ENCODE measurements at places on chromosomes 2 and 18. TPM values are rescaled to one million over a fixed set of nuclear protein-coding genes. Genes with fewer than 3 reads are reported as not detected.

The AMER3 gene
- total RNA-seq, result not detected

The MAB21L4 gene
- 19.3 TPM for total RNA-seq

The EVA1A gene
- total RNA-seq, result 84.3 TPM

The ZNF396 gene
- 1.2 TPM for total RNA-seq

The SPEG gene
- 1.5 TPM for total RNA-seq

The PRSS56 gene
- not detected for total RNA-seq

The TOGARAM2 gene
- 0.78 TPM for total RNA-seq

The RFX8 gene
- not detected for total RNA-seq

The ALLC gene
- total RNA-seq, result 0.20 TPM

The LRATD1 gene
- 1.6 TPM for total RNA-seq

- no peak for DNase-seq
Observed at GRCh38 chr18:74652392-74652988, 54.8 kb downstream of the ZNF407 start.

DNA sequence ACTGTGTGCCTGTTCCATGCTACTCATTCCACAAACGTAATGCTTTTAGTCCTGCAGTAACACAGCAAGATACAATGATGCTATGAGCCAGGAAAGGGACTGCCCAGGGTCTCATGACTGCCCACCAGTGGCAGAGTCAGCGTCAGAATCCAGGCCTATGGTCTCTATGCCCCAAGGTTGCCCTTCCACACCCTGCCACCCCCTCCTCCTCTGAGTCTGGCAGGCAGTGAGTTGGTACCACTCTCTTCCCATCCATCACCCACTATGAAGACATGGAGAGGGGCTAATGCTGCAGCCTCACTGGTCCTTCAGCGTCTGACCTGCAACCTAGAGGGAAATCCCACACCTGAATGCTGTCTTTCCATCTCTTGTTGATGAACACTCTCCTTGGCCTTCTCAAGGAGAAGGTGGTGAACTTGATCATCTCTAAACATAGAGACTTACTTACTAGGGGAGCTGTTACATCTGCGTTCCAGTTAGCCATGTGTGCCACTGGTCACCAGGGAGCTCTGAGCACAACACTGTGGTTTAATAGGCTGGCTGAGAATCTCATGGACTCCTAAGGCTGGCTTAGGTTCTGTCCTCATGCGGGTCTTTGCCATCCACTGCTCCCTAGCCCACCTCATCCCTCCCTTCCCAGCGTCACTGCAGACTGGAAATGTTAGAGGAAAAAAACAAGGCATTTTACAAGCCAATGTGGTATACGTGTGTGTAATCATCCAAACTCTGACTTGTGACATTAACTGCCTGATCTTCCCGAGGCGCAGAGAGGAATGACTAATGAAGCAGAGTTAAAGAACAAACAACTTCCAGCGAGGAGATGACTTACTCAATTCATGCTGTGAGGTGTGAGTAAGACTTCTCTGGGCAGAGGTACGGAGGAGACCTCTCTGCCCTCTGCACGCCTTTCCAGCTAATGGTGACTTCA lies 28.8 kb downstream of the STEAP3 start:
- peak; percentile 26 for DNase-seq

DNA sequence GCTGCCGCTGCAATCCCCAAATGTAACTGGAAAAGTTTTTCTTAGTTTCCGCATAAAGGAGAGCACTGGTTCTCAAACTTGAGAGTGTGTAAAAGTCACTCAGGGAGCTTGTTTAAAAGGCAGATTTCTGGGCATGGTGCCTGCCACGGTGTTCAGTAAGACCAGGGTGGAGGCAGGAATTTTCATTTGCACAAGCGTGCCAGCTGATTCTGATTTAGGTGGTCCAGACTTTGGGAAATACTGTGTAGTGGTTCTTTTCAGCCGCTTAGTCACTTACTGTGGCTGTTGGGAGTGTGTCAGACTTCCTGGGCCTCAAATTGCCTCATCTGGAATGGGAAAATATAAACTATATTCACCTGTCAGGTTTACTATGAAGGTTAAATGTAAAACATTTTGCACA lies 788 bp downstream of the ARMC9 start:
- no peak for DNase-seq

DNA sequence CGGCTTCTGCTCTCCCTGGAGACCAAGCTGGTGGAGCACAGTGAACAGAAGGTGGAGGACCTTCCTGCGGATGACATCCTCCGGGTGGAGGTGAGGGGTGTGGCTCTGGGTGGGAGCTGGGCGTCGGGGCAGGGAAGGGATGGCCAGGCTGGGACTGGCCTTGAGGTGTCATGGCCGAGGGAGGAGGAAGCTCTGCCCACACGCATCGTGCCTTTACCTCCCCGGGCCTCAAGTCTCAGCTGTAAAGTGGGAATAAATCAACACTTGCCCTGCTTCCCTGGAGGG lies 98.2 kb downstream of the DYSF start:
- no peak for DNase-seq

DNA sequence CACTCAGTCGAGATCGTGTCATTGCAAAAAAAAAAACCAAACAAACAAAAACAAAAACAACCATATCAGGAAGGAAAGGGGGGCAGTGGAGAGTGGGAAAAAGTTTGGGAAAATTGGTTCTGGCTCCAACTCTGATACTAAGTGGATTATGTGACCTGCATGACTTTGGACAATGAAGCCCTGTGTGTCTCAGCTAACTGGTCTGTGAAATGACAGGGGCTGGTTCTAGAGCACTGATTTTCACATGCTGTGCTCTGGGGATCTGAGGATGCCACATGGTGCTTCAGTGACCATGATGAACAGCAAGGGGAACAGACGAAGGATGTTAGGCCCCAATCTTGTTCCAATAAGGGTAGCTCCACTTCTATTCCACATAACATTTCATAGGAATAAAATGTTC lies 157.4 kb upstream of the DNMT3A start:
- DNase-seq, result no peak

- no peak for DNase-seq
Observed at GRCh38 chr2:156164091-156164720, 168.3 kb downstream of the NR4A2 start.

DNA sequence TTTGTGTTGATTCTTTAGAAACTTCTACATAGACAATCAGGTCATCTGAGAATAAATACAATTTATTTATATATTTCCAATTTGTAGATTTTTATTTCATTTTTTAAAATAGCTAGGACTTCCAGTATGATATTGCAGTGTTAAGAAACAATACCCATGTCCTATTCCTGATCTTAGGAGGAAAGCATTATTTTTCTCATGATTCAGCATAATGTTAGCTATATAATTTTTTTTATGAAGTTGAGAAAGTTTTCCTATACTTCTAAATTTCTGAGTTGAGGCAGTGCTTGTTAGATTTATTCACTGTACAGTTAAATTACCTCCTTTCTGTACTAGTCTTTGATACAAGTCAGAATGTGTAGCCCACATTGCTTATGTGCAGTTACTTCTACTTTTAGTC lies 595.7 kb upstream of the HS6ST1 start:
- DNase-seq, result no peak

- DNase-seq, result no peak
Observed at GRCh38 chr2:103445347-103445746, 683.5 kb downstream of the TMEM182 start.

GRCh38 chr2:200662727-200663126 lies 76.9 kb downstream of the AOX1 start:
- DNase-seq, result no peak

GRCh38 chr2:147521936-147522335 lies 322.9 kb upstream of the ACVR2A start:
- no peak for DNase-seq

GRCh38 chr2:134244587-134244986 lies 9.3 kb upstream of the MGAT5 start:
- DNase-seq, result no peak

DNA sequence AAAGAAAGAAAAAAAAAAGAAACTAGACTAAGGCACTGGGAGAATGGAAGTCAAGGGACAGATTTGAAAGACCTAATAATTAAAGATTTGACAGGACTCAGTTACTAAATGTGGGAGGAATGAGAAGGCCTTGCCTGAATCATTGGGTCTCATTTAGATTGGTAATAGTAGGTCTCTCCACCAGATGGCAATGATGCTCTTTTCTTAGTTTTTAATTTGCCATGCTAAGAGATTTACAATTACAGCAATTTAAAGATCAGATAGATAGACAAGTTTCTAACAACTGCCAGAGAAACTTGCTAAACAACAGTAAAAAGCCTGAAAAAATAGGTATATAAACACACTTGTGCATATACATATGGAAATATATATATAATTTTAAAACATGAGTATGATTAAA lies 153.0 kb downstream of the TMEM247 start:
- no peak for DNase-seq

- no peak for DNase-seq
Observed at GRCh38 chr2:99867770-99868169, 274.6 kb downstream of the AFF3 start.

DNA sequence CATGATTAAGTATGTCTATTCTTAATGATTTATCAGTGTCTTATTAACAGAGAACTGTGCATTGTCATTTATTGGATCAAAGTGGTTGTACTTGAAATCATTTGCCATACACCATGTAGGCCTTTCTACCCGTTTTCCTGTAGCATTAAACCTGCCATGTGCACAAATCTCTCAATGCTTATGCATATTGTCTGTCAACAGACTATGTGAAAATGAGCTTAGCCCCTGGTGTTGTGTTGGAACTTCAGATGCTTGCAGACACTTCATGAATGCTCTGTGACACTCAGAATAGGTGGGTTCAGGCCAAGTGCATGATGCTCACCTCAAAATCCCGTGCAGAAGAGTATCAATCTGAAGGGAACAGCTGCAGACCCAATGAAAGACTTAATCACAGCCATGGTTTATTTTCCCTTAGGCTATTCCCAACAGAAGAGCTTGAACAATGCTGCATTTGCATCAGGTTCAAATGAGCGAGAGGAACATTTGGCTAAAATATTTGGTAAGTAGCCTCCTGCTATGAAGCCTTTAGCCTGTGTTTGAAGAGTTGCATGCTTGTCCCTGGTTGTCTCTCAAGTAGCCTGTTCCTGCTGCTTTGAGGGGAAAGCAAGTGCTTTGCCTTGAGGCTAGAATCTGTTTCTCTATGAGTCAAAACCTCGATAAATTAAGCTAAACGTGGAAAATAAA lies 6.1 kb downstream of the C2orf92 start:
- no peak for DNase-seq

DNA sequence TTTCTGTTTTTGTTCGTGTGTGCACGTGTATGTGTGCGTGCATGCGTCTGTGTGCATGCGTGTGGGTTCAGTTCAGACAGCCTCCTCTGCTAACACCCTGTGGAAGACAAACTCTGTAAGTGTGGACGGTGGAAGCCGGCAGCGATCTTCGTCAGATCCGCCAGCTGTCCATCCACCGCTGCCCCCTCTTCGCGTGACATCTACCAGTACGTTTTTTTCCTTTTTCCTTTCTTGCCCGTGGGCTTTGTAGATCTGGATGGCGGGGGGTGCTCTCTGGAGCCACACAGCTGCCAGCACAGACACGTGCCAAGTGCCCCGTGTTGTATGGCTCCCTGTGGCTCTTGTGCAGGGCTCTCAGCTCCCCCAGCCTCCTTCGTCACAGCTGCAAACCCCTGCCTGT lies 32.3 kb downstream of the ITGB1BP1 start:
- DNase-seq, result no peak

DNA sequence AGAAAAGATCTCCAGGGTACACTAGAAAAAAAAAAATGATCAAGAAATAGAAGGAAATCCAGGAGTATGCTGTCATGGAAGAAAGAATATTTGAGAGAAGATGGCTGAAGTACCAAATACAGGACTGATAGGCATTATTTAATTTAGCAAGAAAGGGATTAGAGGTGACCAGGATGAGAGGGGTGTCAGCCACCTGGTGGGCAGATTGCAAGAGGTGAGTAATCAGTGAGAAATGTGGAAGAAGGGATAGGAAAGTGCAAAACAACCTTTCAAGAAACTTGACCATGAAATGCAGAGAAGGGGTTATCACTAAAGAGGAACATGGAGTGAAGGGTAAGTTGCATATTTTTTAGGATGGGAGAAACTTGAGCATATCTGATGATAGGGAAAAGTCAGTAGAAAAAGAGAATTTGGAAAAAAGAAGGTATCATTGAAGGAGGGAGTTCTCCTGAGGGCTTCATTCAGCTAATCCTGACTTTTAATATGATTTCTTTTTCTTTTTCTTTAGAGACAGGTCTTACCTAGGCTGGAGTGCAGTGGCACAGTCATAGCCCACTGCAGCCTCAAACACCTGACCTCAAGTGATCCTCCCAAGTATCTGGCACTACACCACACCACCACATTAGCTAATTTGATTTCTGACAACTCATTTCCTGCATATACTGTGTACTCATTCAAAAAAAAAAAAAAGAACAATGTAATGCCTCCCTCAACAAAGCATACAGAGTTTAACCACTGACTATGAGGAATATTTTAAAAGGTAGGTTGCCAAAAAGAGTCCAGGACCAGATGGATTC lies 101.3 kb downstream of the LRP2 start:
- DNase-seq, result no peak

DNA sequence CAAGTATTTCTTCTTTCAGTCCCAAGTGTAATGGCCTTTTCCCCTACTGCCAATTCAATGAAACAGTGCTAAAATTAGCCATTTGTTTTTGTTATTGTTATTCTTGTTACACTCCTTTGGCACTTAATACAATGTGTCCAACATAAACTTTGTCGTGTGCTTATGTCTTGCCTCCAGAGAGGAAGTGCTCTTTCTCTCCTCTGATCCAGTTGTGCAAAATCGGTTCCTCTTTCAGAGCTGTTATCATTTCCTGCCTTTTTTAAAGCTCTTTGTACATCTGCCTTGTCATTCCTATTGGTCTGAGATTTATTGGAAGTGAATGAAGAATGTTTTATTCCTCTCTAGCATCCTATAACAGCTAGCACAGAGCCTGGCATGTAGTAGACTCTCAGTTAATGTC lies 623.2 kb upstream of the ID2 start:
- no peak for DNase-seq

DNA sequence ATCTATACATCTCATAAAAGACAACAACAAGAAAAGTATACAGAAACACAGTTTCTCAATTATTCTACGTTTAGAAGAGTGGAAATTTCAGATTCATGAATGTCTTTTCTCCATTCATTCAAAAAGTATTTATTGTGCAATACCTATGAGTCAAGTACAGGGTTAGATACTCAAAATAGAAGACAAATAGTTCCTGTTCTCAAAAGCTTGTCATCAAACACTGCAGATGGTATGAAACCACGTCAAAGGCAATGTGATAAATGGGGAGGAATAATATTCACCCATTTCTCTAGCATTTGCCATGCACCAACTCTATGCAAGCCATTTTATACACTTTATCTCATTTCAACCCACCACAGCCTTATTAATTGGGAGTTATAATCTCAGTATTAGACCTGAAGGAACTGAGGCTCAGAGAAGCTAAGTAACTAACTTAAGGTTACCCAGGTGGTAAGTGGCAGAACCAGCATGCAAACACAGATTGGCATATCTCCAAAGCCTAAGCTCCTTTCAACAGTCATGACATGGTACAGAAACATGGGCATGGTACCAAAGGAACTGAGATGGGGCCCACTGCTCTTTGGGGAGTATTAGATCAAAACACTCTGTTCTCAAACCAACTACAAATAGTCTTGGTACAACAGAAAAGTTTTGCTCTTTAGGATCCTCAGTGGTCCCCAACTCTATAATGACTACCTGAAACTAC lies 67.2 kb upstream of the NPAS2 start:
- DNase-seq, result no peak

- DNase-seq, result no peak
Observed at GRCh38 chr2:35887146-35887545, 468.4 kb upstream of the CRIM1 start.
